Stimulated activated CD4-positive, alpha-beta T cell treated with anti-CD3 and anti-CD28 coated beads, Interleukin-1b, Interleukin-23, amount 100 ng/mL, for 1 hour (primary cell): ENCODE measurements at places on chromosomes 16 and 17.

- DNase-seq, result no peak
Measured at GRCh38 chr16:82585675-82586074, 41.1 kb upstream of the CDH13 start.

DNA sequence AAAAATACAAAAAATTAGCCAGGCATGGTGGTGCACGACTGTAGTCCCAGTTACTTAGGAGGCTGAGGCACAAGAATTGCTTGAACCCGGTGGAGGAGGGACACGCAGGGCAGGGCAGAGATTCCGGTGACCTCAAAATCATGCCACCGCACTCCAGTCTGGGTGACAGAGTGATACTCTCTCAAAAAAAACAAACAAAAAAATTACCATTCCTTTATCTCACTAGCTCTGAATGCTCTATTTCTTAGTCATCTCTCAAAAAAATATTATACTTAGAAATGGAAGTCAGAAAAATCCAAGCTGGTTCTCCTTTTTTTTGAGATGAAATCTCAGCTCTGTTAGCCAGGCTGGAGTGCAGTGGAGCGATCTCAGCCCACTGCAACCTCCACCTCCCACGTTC, 40.8 kb downstream of the SPOP start:
- no peak for DNase-seq

- no peak for DNase-seq
Measured at GRCh38 chr16:4874666-4875065, 27.4 kb downstream of the UBN1 start.

DNA sequence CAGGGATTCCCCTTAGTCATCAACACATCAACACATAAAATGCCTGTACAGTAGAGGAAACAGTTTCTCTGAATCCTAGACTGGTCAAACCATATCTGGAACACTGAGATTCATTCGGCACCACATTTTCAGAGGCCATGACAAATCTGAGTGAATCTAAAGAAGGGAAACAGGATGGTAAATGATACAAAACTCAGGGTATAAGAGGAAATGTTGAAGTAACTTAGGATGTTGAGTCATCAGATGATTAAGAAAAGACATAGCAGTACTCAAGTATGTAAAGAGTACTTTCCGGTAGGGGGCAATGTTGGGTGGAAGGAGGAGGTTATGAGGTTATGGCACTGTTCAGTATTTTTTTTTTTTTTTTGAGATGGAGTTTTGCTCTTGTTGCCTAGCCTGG, 358.5 kb upstream of the PMFBP1 start:
- no peak for DNase-seq

- no peak for DNase-seq
Measured at GRCh38 chr17:79541056-79541850, 69.6 kb downstream of the RBFOX3 start.

DNA sequence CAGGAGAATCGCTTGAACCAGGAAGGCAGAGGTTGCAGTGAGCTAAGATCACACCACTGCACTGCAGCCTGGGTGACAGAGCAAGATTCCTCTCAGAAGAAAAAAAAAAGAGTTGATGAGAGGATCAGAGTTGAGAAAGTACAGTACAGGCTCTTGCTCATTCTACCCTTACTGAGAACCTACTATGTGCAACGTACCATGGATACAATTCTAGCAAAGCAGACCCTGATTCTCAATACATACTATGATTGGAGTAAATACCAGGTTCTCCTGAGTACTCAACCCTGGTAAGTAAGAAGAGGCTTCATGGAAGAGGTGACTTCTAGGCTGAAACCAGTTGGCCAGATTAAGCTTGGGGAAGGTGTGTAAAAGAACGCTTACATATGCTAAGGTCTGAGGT, 1.2 kb downstream of the RFFL start:
- DNase-seq, result no peak

- no peak for DNase-seq
Measured at GRCh38 chr17:68396226-68397107, 60.8 kb downstream of the WIPI1 start.

DNA sequence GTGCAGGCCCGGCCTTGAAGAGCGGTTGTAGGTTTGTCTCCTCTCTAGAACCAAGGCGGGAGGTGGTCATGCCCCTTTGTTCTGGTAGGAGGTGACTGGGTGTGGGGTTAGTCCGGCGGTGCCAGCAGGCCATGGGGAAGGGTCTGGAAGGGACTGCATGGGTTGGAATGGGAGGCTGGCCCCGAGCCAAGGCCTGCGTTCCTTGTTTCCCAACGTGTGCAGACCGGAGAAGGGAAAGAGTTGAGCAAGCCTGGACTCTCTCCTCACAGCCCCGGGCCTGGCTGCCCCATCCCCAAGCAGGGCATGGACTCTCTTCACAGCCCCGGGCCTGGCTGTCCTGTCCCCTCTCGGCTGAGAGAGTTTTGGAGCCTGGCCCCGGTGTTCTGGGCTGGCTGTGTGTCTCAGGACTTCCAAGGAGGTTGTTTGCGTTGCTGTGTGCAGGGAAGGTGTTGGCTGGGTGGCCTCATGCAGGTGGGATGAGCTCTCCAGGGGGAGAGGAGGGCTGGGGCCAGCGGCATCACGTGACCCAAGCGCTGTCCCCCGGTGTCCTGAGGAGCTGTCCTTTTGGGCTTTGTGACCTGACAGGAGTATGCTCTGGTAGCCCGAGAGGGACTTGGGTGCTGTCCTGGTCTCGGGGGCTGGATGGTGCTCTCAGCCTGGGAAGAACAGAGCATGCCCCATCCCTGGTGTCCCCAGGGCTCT, 2.6 kb downstream of the CACNA1H start:
- DNase-seq, result no peak

DNA sequence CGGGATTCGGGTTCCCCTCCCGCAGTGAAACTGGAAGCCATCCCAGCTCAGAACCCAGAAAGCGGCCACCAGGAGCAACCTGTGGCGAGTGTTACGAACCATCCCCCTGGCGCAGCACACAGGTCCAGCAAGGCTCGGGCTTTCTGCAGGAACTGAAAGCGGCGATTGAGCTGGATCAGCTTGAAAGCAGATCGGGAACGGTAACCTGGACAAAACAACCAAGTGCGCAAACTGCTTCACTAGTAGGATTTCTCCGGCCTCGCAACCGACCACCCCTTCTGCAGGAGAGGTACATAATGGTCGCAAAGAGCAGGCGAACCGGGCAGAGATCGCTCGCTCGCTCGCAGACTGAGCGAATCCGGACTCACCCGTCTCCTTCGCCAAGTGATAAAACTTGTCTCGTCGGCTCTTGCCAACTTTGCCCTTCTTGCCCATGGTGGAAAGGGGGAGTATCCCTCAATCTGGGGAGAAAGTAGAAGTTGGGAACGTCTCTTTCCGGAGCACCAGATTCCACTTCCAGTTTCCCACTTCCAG, 696 bp upstream of the PSMC5 start:
- DNase-seq, result no peak

DNA sequence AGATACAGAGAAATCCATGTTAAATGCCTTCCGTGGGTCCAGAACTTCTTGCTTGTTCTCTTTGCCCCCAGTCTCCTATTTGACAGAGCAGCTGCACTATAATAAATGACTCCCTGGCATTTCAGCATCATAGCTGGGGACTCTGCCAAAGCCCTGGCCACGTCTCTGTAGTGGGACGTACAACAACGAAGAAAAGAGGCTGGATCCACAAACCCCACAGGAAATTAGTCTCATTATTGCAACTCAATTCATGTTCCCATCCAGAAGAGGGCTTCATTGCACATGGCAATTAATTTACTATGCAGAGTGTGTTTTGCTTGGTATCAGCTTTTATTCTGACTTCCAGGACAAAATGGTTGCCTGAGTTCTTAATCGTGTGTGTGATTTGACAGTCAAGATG, 121.3 kb downstream of the CDH13 start:
- no peak for DNase-seq
